ENCODE measurements at places on chromosomes 1 and 21.

DNA sequence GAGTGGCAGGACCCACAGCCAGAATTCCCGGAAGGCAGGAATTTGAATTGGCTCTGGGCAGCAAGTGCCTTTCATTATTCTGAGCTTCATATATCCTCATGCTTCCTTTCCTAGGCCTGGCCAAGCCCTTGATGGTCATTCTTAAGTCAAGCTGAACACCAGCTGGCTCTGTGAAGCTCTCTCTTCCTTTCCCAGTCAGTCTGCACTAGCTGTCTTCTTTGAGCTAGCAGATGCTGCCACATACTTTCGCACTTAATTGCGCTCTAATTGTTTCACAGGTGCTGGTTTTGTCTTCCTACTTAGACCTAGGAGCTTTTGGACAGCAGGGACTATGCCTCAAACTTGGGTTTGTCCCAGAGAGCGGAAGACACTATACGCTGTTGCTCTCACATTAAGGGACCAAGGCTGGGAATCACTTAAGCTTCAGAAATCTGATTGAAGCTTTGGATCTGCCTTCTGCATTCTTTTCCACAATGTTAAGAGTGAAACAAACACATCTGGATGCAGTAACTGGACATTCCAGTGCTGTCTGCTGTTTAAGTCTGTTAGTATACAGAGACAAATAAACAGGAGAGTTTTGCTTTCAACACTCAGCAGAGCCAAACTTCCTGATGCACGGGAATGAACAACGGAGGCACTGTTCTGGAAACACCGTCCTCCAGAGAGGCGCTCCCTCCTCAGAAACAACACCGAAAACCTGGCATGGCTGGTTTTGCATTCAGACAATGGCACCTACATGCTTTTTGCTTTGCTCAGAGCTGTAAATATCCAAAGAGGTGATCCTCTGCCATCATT is 2.2 kb downstream of the TLR5 start:
- peak; percentile 42 for DNase-seq

DNA sequence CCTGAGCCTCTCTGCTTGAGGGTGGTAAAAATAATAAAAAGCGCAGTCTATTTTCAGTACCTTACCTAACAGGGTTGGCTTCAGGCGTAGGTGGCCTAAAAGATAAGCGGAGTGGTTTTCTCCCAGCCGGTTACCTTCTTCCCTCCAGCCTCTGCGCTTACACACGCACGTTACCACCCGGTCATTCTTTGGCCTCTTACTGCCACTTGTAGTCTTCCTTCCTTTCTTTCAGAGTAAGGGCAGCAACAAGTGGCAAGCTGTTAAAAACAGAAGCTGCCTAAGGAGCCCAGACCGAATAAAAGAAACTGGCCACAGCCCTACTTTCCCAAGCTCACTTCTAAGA is 35.4 kb downstream of the CLCA1 start:
- DNase-seq = no peak

- no peak for DNase-seq
These were observed 119.2 kb downstream of the GALNT2 start for GRCh38 chr1:230186003-230186863.

DNA sequence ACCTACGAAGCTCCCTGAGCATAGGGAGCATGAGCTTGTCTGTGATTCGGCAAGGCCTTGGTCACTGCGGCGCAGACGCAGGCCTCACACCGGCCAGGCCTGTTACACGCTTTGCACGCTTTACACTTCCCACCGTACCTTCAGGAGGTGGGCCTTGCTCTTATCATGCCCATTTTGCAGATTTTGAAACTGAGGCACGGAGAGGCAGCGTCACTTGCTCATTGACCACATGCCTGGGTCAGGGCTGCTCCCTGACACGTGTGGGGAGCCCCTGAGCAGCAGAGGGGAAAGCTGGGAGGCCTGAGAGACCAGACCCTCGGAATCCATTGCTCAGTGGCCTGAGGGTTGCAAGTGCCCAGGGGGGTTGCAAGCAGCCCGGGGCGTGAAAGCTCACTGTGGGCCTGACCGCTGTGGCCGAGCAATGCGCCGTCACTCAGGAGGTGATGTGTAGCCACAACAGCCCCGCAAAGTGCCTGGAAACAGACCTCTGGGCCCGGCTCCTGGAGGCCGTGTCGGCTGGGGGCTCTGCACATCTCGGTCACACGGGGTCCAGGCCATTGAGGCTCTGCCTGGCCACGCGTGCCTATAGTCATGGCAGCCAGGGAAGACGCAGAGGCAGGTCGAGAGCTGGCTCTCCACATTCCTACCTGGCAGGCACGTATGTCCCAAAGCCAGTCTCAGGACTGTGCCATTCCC is 6.9 kb downstream of the ARHGEF16 start:
- no peak for DNase-seq

DNA sequence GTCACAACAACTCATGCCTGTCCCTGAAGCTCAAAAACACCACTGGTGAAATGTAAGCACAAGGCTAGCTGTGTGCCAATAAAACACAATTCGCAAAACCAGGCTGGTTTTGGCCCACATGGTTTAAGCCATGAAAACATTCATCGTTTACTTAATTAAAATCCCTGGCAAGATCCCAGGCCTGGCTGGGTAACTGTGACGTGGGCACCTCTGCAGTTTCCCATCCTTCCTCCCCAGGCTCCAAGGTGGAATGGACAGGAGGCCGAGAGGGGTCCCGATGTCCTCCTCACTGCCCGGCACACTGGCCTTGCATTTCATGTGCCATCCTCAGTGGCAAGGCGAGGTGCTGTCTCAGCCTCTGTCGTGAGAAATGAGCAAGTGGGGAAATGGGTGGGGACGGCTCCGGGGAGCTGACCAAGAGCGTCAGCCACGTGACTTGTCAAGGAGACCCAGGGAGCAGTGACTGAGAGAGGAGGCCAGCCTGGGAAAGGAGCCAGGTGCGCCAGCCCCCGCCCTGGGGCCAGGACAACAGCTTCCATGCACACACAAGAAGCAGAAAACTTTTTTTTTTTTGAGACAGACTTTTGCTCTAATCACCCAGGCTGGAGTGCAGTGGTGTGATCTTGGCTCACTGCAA is 153.1 kb upstream of the RAB4A start:
- no peak for DNase-seq

DNA sequence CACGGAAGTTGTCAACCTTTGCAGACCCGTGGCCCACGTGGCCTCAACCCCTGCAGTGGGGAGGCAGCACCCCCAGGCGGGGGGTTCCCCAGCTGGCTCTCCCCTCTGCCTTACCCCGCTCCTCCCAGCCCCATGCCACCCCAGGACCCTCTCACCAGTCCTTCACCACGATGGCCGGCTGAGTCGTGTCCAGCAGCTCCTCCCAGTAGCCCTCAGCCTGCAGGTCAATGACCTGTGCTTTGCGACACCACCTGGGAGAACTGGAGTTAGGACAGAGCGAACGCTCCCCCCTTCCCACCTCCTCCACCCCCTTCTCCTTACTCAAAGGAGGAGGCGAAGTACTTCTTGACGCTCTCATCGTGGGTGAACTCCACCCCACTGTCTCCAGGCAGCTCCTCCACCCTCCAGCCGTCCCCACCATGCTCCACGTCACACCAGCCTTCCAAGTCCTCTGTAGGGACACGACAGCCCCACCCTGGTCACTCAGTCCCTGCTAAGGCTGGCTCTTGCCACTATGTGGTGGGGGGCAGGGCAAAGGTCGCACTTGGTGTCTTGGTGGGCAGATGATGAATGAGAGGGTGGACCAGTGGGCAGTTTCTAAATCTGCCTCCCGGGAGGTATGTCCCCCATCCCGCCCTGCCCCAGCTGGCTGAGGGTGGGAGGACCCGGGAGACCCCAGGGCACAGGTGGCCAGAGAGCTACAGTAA is 4.5 kb downstream of the FBXO2 start:
- DNase-seq = no peak

- DNase-seq = no peak
These were observed 31.3 kb downstream of the ZBTB8B start for GRCh38 chr1:32496127-32496526.

- DNase-seq = no peak
These were observed 80.5 kb downstream of the OMA1 start for GRCh38 chr1:58465825-58466629.

DNA sequence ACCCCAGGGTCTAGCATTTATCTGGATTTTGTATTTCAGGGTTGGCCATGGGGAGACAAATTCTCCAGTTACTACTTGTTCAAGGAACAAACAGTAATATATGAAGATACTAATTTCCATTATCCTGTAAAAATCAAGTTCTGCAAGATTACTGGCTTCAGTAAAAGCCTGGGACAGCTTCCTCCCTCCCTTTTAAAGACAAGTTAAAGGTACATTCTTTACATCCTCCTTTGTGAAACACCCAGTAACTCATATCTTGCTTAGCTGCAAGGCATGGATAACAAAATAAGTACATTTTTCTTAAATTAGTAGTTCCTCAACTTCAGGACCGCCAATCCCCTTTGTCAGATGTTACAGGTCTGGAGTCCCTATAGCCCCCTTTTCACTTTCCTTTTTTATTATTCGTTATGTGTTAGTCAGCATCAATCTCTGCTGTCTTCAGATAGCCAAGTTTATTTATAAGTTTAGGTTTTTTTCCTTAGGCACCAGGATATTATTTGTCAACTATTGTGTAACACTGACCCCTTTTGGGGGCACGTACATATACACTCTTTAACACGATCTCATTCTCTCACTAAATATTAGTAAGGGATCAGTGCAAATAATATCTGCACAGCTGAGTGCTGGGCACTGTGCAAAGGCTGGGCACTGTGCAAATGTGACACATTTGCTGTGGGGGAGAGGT is 9.8 kb downstream of the ERRFI1 start:
- DNase-seq = no peak

- DNase-seq = peak; percentile 34
These were observed 75.5 kb downstream of the NAV1 start for GRCh38 chr1:201614262-201615015.
